ENCODE measurements at places on chromosomes 2 and 18.

DNA sequence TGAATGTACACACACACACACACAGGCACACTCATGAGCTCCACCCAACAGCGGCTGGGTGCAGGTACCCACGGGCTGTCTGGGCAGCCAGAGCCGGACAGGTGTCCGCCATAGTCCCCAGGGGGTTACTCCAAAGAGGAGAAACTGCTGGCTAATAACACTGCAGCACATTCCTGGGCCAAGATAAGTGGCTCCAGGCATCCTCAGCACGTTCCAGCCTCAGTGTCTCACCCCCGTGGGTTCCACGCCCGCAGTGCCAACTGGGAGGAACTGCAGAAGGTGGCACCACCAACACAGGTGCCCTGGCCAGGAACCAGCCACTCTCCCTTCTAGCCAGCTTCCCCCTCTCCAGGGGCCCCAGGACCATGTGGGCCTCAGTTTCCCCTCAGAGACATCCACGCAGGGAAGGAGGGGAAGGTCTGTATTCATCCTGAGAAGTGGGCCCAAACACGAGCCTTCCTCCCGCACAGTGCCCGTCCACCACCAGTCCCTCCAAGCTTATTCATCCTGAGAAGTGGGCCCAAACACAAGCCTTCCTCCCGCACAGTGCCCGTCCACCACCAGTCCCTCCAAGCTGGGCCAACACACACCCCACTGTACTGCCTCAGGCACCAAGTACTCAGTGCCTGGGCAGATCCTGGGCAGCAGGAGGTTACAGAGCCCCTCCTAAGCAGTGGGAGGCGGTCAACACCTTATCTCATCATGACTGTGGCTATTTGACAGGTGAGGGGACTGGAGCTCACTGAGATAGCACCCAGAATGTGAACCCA, 47.6 kb downstream of the TNS1 start:
- no peak for DNase-seq

GRCh38 chr2:13604951-13605661, 888.4 kb downstream of the TRIB2 start:
- no peak for DNase-seq

DNA sequence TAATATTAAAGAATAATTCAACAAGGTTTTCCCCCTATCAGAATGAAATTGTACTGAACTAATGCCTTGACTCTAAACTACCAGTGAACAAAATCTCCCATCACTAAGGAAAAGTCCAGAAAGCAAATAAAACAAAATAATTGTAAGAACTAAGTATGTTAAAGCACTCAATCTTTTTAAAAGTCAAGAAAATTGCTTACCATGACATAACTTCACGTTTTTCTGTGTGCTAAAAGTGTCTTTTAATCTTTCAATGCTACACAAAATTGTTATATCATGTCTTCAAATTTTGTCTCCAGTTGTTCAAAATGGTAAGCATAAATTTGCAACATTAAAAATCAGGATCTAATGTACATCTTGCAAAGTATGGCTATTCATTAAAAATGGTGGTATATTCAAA, 156.1 kb downstream of the BAZ2B start:
- no peak for DNase-seq

GRCh38 chr18:31792580-31792911, 31.9 kb upstream of the SLC25A52 start:
- DNase-seq: no peak

- DNase-seq: no peak
Measured at GRCh38 chr2:72935611-72935957, 18.3 kb downstream of the EMX1 start.

DNA sequence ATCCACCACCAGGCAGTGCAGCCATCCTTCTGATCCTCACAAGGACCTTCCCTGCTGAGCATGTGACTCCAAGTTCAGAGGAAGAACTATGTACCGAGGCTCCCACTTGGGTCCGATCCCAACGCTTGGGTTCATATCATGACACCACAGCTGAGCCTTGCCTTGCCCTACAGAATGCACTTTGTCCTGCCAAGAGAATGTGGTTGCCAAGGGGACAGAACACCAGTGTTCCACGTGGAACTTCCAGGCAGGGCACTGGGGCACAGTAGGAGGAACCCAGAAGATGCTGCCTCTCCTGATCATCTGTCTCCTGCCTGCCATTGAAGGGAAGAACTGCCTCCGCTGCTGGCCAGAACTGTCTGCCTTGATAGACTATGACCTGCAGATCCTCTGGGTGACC, at the start of gene TEX51:
Gene TEX51 (plus strand): TSS at position 255 of the 400 bp plus-strand sequence. CDS start 29 bp downstream, at position 284.
- no peak for DNase-seq

- DNase-seq: peak; percentile 8
Measured at GRCh38 chr18:13137670-13138419, 80.7 kb upstream of the LDLRAD4 start.

DNA sequence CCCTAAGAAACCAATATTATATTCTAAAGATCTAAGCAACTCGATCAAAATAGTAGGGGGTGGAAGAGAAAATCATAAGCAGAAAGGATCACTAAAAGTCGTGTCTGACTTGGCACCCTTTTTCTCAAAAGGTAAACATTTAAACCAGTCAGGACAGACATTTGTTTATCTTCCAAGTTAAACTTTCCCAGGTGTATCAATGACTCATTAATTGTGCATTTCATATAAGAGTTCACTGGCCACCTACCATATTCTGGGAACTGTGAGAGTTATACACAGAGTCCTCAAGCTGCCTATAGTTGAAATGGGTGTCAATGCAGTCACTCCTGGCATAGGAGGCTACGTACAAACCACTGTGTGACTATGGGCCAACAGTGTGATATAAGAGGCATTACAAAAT, 4.8 kb upstream of the ACVR1 start:
- DNase-seq: no peak

DNA sequence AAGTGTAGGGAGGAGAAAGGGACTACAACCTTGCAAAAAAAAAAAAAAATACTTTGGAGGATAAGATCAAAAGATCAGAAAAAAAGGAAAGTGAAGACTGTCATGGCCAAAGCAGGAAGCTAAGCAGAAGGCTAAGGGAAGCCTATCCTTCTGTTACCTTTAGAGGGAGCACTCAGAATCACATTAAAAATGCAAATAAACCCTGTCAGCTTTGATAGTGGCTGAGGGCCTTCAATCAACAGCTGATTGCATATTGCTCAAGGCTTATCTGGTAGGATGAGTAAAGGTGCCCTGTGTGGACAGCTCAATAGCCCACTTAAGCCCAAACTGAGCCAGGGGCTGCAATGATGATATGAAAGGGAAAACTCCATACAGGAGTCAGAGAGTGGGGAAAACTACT, 1021.2 kb downstream of the LRP1B start:
- no peak for DNase-seq

- DNase-seq: no peak
Measured at GRCh38 chr2:20868377-20868776, 45.5 kb upstream of the LDAH start.

GRCh38 chr2:45612731-45613130, 1.7 kb upstream of the SRBD1 start:
- peak; percentile 37 for DNase-seq

GRCh38 chr2:132621131-132621875, 48.7 kb downstream of the LYPD1 start:
- no peak for DNase-seq

DNA sequence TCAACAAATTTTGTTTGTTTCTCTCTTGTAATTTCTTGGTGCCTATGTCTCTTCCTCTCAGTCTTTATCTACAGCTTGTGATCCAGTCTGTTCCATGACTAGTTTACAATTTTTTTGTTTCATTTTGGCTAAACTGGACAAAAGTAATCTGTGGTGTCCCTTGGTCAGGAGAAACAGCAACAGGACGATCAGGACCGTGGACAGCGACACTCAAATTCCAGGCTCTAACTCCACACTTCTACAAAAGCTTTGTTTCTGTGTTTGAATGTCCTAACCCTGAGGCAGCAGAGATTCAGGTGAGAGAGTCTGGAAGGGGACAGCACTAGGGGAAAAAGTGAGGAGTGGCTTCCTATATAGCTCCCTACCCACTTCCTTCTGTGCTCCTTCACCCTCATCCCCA, 593.3 kb upstream of the FANCL start:
- peak; percentile 28 for DNase-seq

GRCh38 chr18:32315881-32316280, 126.0 kb downstream of the MEP1B start:
- DNase-seq: peak; percentile 74

DNA sequence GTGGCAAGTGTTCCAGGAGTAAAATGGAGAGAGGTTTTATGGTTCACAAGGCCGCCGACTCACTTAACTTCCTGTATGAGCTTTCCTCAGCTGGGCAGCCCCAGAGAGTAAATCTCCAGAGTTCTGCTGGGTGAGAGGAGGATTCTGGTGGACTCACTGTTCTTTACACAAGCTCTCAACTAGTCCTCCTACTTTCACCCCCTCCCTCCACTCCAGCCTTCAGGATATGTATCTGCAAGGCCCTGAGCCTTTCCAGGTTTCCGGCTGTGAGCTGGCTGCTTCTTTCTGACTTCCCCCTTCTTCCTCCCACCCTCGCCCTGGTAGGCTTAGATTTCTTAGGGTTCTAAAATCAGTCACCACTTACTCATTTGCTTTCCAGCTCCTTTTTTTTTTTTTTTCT, 34.0 kb downstream of the EML6 start:
- DNase-seq: peak; percentile 24

DNA sequence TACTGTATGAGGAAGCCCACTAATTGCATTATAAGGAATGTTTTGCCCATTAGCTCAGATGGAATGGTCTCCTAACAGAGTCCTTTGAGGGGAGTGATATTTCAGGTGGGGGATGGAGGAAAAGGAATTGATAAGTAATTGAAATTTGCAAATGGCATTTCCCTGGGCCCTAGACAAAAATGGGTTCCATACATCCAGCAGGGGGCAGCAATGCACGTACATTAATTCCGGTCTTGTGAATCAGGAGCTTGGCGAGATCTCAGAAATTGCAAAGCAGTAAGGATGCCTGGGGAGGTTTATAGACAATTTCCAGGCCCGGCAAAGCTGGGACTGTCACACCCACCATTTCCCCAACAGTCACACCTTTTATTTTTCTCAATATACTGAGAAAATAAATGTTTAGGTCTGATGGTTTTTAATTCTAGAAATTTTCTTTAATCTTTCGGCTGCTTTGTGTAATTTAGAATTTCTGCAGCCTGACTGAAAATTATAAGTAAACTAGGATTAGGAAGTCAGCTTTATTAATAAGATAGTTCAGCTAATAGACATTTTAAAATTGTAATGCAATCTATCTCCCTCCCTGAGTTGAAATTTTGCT, 122.8 kb downstream of the LYPD1 start:
- peak; percentile 85 for DNase-seq

DNA sequence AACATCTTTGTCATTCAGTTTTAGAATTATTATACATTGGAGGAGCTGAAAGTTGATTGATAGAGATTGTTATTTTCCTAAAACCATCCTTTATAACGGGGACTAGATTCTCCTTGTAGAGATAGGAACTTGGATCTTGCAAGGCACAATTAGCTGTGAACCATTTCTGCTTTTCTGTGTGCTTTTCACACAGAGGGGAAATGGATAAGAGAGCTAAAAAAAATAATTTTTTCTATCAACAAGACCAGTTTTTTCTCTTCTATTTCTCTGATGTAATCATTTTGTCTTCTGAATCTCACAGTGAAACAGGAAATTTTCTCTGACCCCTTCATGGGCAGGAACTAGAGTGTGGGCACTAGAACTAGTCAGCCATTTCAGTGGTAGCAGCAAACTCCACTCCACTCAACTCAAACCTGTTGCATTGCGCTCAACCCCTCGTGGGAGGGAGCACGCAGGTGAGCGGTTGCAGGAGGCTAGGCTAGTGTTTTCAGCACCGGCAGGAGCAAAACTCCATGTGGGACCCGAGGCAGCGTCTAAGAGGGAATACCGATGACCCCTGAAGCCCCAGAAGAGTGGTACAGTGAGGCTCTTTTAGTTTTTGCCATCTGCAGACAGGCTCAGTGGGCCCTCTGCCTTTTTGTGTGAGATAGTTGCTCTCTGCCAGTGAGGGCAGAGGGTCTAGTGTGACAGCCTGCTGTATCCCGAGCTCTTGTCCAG, 24.0 kb upstream of the SLC39A10 start:
- no peak for DNase-seq

- no peak for DNase-seq
Measured at GRCh38 chr18:63550068-63550467, 7.9 kb downstream of the SERPINB12 start.

DNA sequence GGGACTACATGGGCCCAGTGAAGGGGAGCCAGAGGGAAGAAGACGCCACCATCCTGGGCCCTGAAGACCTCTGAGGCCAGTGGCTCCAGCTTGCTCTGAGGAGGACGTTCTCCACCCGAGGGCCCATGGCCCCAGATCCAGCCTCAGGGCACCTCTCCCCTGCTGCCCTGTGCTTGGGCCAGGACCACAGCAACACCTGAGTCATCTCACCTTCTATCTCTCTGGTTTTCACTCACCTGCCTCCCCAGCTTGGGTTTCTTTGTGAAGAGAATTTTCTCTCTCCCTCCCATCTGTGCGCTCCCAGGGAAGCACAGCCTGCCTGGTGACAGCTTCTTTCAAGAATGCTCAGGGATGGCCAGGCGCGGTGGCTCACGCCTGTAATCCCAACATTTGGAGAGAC, 19.8 kb downstream of the ZFP36L2 start:
- DNase-seq: no peak

GRCh38 chr2:26333293-26333692, 12.7 kb upstream of the SELENOI start:
- no peak for DNase-seq

DNA sequence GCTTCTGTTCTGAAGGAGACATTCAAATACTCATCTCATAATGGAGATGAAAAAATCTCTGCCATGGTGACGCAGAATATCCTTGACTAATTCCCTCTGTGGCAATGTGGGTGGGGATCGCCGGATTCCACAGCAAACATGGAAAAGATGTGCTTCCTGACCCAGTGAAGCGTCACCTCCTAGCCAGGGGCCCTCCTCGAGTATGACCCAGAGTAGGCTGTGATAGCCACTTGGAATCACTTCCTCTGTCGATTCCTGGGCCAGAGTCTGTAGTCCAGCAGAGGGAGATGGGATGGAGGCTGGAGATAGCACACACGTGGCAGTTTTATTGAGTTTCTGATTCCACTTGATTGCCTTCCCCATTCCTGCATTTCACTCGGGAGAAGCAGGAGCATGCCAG, 36.8 kb downstream of the DRC1 start:
- peak; percentile 13 for DNase-seq

DNA sequence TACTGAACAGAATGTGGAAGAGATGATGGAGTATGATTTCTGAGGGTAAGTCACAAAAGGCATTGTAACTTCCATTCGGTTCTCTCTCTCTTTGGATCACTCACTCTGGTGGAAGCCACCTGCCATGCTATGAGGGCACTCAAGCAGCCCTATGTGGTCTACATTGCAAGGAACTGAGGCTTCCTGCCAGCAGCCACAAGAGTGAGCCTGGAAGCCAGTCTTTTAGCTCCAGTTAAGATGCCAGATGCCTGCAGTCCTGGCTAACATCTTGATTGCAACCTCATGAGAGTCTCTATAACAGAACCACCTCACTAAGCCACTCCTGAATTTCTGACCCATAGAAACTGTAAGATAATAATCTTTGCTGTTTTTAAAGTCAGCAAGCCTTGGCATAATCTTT, 935.7 kb downstream of the LRP1B start:
- DNase-seq: no peak
